Stimulated activated CD8-positive, alpha-beta memory T cell treated with anti-CD3 and anti-CD28 coated beads, Interleukin-4, amount 100 ng/mL, for 1 hour (primary cell): ENCODE measurements at places on chromosomes 5 and 9.

- DNase-seq = no peak
Measured at GRCh38 chr5:1760656-1761452, 38.8 kb downstream of the MRPL36 start.

DNA sequence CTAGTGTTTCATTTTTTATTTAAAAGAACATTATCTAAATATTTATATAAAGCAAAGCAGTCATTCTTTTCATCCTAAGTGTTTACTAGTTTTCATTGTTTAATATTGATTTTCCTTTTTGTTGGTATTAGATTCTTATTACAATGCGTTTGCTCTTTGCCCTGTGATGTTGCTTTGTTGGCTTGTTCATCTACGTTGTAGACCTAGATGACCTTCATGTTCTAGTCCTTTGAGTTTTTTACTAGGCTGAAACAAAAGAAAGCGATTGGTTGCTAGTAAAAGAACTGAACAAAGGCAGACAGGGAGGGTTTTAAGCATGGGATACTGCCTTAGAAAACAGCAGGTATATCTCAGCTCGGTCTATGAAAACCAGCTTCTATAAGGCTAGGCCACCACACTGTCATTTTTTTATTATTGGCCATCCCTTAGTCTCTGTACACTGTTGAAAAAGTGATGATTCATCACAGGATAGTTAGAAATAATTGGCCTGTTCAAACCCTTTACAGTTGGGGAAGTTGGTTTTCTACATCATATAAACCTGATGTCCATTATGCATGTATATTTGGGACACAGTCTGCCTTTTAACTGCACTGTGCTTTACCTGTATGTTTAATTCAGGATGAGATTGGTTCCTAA, 119.0 kb downstream of the ZCCHC7 start:
- DNase-seq = no peak

GRCh38 chr5:36881807-36882206, 5.2 kb downstream of the NIPBL start:
- no peak for DNase-seq

GRCh38 chr5:37184748-37185364, 64.3 kb downstream of the CPLANE1 start:
- DNase-seq = no peak

DNA sequence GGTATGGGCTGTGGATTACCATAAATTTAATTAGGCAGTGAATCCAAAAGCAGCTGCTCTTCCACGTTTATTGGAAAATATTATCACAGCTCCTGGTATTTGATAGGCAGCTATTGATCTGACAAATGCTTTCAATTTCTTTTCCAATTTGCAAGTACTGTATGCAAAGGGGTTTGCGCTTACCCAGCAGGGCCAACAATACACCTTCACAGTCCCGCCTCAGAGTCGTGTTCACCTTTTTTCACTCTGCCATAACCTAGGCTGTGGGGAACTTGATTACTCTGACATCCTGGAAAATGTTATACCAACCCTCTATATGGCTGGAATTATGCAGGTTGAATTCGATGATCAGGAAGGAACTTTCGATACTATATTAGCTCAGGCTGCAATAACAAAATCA, 32.3 kb upstream of the TENT4A start:
- DNase-seq = no peak

DNA sequence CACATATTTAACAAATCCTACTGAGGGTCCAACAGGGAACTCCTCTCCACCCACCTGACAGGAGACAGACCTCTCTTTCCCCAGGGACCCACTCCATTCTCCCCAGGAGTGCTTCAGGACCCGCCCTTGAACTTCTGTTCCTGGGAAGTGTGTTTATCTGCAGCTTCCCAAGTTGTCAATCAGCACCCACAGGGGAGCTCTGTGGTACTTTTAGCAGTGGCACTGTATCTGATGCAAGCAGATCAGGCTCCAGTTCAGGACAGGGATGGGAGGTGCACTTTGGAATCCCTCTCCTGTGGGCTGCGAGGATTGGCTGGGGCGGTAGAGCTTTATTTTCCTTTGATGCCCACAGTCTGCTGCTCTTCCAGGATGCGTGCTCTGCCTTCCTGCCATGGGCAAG, 8.7 kb downstream of the GALNT10 start:
- DNase-seq = no peak

DNA sequence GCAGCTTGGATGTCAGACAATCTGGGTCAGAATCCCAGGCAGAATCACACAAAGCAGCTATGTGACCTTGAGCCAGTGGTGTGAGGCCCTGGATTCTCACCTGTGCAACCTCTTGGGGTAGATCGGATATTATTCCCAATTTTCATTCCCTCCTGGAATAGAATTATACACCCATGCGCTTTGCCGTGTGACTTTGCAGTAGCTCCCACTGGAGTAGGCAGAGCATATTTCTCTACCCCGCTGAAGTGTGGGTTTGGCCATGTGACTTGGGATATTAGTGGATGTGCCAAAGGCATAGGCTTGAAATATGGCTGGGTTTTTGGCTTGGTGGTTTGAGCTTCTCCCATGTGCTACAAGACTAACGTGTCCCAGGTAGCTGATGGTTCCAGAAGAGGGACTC, 35.5 kb upstream of the IER5L start:
- DNase-seq = no peak
